ENCODE measurements at places on chromosomes 3 and 15.
A peak's percentile ranks its signal among the peaks of the same experiment; 100 is the strongest.

GRCh38 chr3:25831578-25831977, 41.7 kb downstream of the OXSM start:
- peaks cover 15% of the 10 kb centered on the region for H3K27me3 ChIP-seq
- H3K4me1 ChIP-seq = peaks cover 4% of the 10 kb centered on the region
- no peak overlapping the region for H3K4me3 ChIP-seq
- H3K36me3 ChIP-seq = no peaks in the 10 kb centered on the region
- H3K27ac ChIP-seq = no peak overlapping the region

- no peak overlapping the region for H3K4me3 ChIP-seq
- H3K27me3 ChIP-seq = no peaks in the 10 kb centered on the region
- DNase-seq = peak; percentile 21
- no peak overlapping the region for H3K27ac ChIP-seq
- H3K36me3 ChIP-seq = peaks cover 22% of the 10 kb centered on the region
These were observed 38.0 kb downstream of the RAB7A start for GRCh38 chr3:128763967-128764366.

DNA sequence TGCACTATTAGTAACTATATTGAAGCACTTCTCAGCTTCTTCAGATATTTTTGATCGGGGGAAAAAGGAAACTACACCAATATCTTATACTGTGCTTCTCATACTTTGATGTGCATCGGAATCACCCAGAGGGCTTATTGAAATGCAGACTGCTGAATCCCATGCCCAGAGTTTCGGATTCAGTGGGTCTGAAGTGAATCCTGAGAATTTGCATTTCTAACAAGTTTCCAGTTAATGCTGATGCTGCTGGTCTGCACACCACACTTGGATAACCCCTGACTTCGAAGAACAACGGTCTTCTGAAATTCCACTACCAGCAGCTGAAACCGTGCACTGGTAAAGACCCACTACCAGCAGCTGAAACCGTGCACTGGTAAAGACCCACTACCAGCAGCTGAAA, 243.9 kb downstream of the NTRK3 start:
- no peak overlapping the region for H3K4me3 ChIP-seq
- H3K27me3 ChIP-seq = no peaks in the 10 kb centered on the region
- no peaks in the 10 kb centered on the region for H3K36me3 ChIP-seq
- DNase-seq = no peak

DNA sequence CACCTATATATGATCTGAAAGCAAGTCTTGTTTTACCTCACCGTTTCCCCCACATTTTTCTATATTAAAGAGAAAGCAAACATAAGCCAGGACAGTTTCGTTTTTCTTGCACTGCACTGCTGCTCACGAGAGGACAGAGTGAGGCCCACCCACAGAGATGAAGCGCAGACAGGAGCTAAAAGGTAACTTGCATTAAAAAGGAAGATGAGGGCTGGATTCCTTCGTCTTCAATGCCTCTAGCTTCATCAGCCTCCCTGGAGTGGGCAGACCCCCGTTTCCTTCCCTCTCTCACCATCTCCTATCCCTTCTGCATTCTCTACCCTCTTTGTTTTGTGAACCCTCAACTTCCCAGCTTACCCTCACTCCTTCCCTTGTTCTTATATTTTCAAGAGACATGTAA, 18.9 kb downstream of the SUMF1 start:
- no peak overlapping the region for H3K4me3 ChIP-seq
- H3K27ac ChIP-seq = no peak overlapping the region
- no peaks in the 10 kb centered on the region for H3K4me1 ChIP-seq
- no peaks in the 10 kb centered on the region for H3K27me3 ChIP-seq
- DNase-seq = no peak

DNA sequence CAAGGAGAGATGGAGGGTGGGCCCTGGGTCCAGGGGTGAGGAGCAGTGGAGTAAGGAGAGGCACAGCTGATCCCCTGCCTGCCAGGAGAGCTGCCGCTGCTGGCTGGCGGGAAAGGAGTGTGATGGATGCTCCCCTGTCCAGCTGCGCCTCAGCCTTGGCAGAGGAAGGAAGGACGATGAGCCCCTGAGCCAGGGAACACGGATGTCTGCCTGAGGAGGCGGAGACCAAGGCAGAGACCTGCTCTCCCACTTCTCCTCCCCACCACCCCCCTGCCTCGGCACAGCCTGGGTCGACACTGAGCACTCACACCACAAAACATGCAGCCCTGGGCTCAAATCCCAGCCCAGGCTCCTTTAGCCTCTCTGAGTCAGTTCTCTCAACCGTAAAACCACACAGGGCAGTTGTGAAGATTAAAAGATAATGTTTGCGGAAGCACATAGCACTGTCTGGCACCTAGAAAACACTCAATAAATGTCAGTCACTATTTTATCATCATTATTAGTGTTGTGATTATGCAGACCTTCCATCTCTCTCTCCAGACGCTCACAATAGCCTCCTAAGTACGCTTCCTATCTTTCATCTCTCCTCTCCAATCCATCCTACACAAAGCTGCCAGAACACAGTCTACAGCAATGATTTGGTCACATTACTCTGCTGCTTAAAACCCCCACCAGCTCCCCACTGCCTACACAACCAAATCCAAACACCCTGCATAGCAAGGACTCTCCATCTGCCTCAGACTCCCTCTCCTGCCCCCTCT, 52.2 kb downstream of the SEMA5B start:
- H3K4me3 ChIP-seq = peak overlapping the region; percentile 40
- peaks cover 41% of the 10 kb centered on the region for H3K4me1 ChIP-seq
- peak overlapping the region; percentile 68 for H3K27ac ChIP-seq
- H3K36me3 ChIP-seq = no peaks in the 10 kb centered on the region

DNA sequence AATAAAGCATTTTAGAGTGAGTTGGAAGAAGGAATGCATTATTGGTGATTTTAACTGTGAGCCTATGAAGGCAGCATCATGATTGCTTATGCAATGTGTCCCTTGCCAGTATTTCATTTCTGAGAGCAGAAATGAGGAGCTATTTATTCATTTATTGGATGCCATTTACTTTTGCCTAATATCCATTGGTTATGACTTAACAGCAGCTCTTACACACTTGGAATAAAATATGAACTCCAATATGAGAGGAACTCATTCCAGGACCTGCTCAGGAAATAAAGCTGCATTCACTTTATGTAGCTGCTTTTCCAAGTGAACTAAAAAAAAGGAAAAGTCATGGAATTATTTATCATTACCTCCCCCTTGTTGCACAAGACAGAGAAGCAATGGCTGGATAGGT, 280.1 kb downstream of the LRTM1 start:
- no peak for DNase-seq
- H3K4me1 ChIP-seq = no peaks in the 10 kb centered on the region
- no peak overlapping the region for H3K4me3 ChIP-seq
- H3K27ac ChIP-seq = no peak overlapping the region
- no peaks in the 10 kb centered on the region for H3K36me3 ChIP-seq
- H3K27me3 ChIP-seq = no peaks in the 10 kb centered on the region

DNA sequence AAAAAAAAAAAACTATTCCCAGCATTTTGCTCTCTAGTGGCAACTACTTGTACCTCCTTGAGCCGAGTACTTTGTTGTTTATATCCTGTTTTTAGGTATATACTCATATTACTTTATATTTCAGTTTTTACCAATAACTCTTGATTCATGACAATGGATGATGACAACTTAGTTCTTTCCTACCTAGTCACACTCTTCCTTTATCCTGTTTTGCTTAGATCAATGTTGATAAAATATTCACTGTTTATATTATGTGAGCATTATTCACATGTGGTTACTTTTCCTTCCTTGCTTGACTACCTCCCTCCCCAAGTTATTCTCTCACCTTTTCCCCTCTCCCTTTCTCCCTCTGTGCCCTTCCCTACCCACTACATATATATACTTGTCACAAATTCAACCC, 53.7 kb downstream of the NKIRAS1 start:
- H3K27me3 ChIP-seq = no peaks in the 10 kb centered on the region
- H3K4me3 ChIP-seq = no peak overlapping the region
- no peaks in the 10 kb centered on the region for H3K36me3 ChIP-seq
- peaks cover 23% of the 10 kb centered on the region for H3K4me1 ChIP-seq
- DNase-seq = no peak
- H3K27ac ChIP-seq = no peak overlapping the region

- peaks cover 4% of the 10 kb centered on the region for H3K4me1 ChIP-seq
- DNase-seq = no peak
- no peak overlapping the region for H3K27ac ChIP-seq
- H3K4me3 ChIP-seq = no peak overlapping the region
- H3K36me3 ChIP-seq = no peaks in the 10 kb centered on the region
- H3K27me3 ChIP-seq = no peaks in the 10 kb centered on the region
These were observed 213.2 kb upstream of the MRPL3 start for GRCh38 chr3:131716007-131716406.

- no peaks in the 10 kb centered on the region for H3K4me1 ChIP-seq
- H3K27ac ChIP-seq = no peak overlapping the region
- no peak for DNase-seq
- peaks cover 14% of the 10 kb centered on the region for H3K27me3 ChIP-seq
- no peaks in the 10 kb centered on the region for H3K36me3 ChIP-seq
These were observed 54.7 kb downstream of the QTRT2 start for GRCh38 chr3:114111060-114111770.

GRCh38 chr3:458124-458523, 261.6 kb downstream of the CHL1 start:
- H3K4me3 ChIP-seq = no peak overlapping the region
- H3K27ac ChIP-seq = no peak overlapping the region
- H3K27me3 ChIP-seq = no peaks in the 10 kb centered on the region
- H3K36me3 ChIP-seq = no peaks in the 10 kb centered on the region
- no peaks in the 10 kb centered on the region for H3K4me1 ChIP-seq
- no peak for DNase-seq

- H3K4me3 ChIP-seq = no peak within 1 kb of the TSS
- H3K4me1 ChIP-seq = no peaks in the 10 kb centered on the region
- no peaks in the 10 kb centered on the region for H3K27me3 ChIP-seq
These were observed at the start of gene NR2E3 for GRCh38 chr15:71810256-71811035. NR2E3 (plus strand) TSS chr15:71810554; CDS start chr15:71810744, 190 bp downstream.

GRCh38 chr3:167705840-167706239, 28.9 kb downstream of the PDCD10 start:
- peaks cover 51% of the 10 kb centered on the region for H3K36me3 ChIP-seq
- peaks cover 7% of the 10 kb centered on the region for H3K4me1 ChIP-seq
- H3K27me3 ChIP-seq = no peaks in the 10 kb centered on the region
- no peak overlapping the region for H3K27ac ChIP-seq

GRCh38 chr3:63192248-63192647, 85.9 kb upstream of the SYNPR start:
- H3K27ac ChIP-seq = no peak overlapping the region
- DNase-seq = no peak
- no peaks in the 10 kb centered on the region for H3K27me3 ChIP-seq
- no peaks in the 10 kb centered on the region for H3K36me3 ChIP-seq
- H3K4me3 ChIP-seq = no peak overlapping the region

DNA sequence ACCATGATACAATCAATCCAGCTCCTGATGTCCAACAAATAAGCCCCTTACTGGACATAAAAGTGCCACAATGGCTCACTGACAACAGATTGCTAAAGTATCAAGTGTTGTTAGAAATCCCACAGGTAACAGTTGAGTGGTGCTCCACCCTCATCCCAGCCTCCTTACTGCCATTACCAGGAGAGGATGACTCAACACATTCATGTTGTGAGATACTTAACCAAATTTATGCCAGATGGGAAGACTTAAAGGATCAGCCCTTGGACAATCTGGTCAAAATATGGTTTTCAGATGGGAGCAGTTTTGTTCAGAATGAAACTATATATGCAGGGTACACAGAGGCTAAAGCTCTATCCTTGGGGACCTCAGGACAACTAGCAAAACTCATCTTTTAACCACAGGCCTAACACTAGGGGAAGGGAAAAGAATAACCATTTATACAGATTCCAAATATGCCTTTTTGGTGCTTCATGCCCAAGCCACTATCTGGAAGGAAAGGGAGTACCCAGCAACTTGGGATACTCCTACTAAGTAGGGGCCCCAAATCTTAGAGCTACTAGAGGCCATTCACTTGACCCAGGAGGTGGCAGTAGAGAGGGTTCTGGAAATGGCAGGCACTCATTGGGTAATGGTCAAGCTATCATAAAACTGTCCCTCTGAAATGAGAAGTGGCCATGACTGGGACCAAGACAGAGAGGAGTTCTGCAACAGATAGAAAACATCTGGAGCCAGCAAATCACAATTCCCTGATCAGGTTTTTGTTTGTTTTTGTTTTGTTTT, 6.9 kb upstream of the ZNF662 start:
- H3K4me3 ChIP-seq = no peak overlapping the region
- no peak for DNase-seq
- peaks cover 8% of the 10 kb centered on the region for H3K27me3 ChIP-seq
- H3K4me1 ChIP-seq = peaks cover 17% of the 10 kb centered on the region

GRCh38 chr3:121998030-121998580, 23.9 kb downstream of the ILDR1 start:
- H3K27ac ChIP-seq = no peak overlapping the region
- H3K36me3 ChIP-seq = no peaks in the 10 kb centered on the region
- peaks cover 7% of the 10 kb centered on the region for H3K27me3 ChIP-seq
- peaks cover 30% of the 10 kb centered on the region for H3K4me1 ChIP-seq
- H3K4me3 ChIP-seq = no peak overlapping the region

DNA sequence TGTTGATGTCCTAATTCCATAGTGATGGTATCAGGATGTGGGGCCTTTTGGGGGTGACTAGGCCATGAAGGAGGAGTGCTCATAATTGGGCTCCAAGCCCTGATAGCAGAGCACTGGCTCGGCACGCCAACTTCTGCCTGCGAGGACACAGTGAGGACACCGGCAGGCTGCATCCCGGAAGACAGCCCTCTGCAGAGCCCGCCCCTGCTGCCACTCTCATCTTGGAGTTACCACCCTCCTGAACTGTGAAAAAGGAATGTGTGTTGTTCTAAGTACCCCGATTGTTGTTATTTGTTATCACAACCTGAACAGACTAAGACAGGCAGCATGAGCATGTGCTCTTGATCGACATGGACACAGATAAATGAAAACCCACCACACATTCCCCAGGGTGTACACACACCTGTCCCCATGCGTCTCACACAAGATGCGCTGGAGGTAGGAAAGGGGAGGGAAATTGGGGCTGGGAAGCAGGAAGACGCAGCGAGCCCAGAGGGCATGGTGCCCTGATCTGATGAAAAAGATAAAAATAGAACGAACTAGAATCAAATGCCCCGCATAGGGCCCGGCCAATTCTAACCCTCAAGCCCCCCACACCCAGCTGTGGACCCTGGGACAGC, 40.1 kb downstream of the RPN1 start:
- no peak overlapping the region for H3K27ac ChIP-seq
- H3K4me1 ChIP-seq = peaks cover 1% of the 10 kb centered on the region
- DNase-seq = no peak
- no peak overlapping the region for H3K4me3 ChIP-seq

GRCh38 chr3:57755368-57755675, 787 bp upstream of the SLMAP start:
- H3K27ac ChIP-seq = peak overlapping the region; percentile 98
- peaks cover 41% of the 10 kb centered on the region for H3K4me1 ChIP-seq
- peaks cover 5% of the 10 kb centered on the region for H3K27me3 ChIP-seq
- peak; percentile 23 for DNase-seq

GRCh38 chr3:100163787-100164186, 49.5 kb upstream of the FILIP1L start:
- no peak overlapping the region for H3K4me3 ChIP-seq
- H3K27me3 ChIP-seq = no peaks in the 10 kb centered on the region
- no peak for DNase-seq

All from activated CD4-positive, alpha-beta T cell treated with anti-CD3 and anti-CD28 coated beads, Interleukin-2, amount 10 ng/mL, durations not matched to agents 7 days and 5 days (primary cell).